ENCODE measurements at places on chromosomes 4 and X. TPM values are rescaled to one million over a fixed set of nuclear protein-coding genes. Genes with fewer than 3 reads are reported as not detected.

- DNase-seq = no peak
Observed at GRCh38 chr4:28225689-28226353, 1365.2 kb downstream of the STIM2 start.

DNA sequence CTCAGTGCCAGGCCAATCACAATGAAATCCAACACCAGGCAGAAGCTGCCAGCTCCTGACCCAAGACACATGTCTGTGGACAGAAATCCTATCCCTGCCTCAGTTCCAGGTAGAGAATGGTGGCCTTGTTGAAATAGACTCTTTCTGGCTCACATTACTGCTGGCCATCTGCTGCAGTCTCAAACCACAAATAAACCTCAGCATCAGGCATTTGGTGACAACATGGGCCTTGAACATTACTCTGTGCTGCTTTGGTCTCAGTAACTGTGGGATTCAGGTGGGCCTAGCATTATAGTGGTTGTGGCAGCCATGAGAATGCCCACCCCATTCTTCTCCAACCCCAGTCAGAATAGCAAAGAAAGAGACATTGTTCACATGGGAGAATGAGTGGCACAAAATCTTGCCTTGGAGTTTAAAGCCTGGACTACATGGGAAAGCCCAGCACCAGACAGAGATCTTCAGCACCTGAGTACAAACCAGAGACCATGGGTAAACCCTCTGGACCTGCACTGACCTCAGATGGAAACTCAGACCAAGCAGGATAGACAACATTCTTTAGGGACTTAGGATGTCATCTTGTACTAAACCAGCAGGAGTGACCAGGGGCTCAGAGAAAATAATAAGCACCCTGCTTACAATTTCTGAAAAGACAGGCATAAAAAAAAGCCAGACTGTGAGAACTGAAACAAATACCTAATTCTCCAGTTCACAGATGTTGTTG lies 50.4 kb upstream of the TRAM1L1 start:
- DNase-seq = no peak

- DNase-seq = no peak
Observed at GRCh38 chr4:123520325-123520724, 123.7 kb downstream of the SPRY1 start.

Gene EXOC1L
- total RNA-seq = not detected

DNA sequence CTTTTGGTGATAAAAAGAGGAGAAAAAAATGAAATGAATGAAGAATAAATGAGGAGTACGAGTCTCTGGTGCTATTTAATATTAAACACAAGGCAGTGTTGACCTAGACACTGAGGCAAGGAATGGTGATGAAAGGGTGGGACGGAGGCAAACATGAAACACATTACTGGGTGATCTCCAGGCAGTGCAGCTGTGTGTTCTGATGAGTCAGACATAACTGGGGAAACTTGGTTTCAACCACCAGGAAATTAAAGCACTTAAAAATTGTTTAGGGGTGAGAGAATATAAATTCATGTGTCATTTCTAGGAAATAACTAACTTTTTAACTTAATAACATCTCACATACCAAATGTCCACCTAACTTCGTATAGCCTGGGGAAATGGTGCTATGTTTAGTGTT lies 19.7 kb upstream of the CXCL6 start:
- DNase-seq = peak; percentile 89

DNA sequence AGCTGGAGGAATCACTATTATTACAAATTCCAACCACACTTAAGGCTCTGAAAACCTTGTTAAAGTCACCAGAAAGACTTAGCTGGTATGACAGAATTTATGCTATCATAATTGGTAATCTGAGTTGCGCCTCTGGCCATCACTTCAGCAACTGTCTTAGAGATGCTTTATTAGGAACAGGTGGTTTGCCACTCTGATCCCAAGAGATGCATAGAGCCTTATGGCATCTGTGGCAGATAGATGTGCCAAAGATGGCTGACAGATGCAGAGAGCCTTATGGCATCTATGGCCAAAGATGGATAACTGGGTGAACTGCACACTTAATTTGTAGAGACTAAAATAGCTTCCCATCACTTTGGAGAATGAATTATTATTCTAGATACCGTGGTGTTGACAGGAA lies 32.3 kb upstream of the PLAC8 start:
- no peak for DNase-seq

DNA sequence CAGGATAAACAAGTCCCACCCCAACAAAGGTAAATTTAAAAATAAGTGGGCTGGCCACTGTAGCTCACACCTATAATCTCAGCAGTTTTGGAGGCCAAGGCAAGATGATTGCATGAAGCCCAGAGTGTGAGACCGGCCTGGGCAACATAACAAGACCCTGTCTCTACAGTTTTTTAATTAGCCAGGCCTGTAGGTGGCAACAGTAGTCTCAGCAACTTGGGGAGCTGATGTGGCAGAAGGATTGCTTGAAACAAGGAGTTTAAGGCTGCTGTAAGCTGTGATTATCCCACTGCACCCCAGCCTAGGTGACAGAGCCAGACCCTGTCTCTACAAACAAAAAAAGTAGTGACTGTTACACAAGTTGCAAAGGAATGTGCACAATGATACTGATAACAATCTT lies 74.6 kb upstream of the FAAH2 start:
- no peak for DNase-seq

DNA sequence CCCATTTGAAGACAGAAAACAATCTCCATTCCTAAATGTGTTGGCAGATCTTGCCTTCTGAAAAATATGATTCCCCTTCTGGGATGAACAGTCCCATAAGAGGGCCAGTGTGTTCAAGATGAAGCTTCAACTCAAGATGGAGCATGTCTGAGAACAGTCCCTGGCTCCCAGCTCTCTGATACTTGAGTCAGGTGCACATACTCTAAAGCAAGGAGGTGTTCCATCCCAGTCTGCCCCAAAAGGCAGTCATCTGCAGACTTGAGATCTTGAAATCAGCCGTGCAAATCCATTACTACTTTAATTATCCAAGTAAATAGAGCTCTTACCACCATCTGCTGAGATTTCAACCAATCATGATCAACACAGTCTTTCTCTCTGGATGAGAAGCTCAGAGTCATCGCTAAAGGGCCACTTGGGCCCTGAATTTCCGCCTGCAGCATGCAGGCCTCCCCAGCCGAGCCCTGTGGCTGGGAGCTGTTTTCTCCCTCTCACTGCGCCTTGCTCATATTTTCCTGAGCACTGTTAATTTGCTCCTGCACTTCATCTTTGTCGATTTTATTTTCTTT lies 22.2 kb downstream of the CCDC149 start:
- DNase-seq = no peak

DNA sequence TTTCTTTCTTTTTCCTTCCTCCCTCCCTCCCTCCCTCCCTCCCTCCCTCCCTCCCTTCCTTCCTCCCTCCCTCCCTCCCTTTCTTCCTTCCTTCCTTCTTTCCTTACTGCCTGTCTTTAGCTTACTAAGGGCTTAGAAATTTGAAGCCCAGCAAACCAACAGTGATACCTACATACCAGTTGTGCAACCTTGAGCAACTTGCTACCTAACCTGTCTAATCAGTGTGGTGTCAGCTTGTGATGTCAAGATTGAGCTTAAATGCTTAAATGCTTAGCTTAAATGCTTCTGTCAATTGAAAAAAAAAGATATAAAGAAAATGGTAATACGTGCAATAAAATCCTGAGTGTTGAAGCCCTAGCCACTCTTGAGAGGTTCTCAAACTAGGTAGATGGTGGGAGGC lies 728.6 kb downstream of the TRIML1 start:
- no peak for DNase-seq

DNA sequence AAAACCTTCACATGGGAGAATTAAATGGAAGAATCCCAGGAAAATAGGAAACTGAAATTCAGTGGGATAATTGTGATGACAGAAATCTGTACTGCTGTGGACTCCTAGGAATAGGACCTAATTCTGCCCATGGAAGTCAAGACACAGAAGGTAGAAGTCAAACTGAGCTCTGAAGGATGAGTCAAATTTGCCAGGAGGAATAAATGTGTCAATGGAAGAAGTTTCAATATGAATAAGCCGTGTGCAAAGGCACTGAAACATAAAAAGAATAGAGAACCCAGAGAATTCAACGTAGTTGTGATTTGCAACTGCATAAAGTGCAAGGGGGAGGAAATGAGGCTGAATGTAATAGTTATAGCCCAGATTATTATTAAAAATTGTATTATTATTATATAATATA lies 11.6 kb downstream of the ENAM start:
- DNase-seq = no peak

- peak; percentile 49 for DNase-seq
Observed at GRCh38 chr4:161949946-161950725, 213.7 kb downstream of the FSTL5 start.

DNA sequence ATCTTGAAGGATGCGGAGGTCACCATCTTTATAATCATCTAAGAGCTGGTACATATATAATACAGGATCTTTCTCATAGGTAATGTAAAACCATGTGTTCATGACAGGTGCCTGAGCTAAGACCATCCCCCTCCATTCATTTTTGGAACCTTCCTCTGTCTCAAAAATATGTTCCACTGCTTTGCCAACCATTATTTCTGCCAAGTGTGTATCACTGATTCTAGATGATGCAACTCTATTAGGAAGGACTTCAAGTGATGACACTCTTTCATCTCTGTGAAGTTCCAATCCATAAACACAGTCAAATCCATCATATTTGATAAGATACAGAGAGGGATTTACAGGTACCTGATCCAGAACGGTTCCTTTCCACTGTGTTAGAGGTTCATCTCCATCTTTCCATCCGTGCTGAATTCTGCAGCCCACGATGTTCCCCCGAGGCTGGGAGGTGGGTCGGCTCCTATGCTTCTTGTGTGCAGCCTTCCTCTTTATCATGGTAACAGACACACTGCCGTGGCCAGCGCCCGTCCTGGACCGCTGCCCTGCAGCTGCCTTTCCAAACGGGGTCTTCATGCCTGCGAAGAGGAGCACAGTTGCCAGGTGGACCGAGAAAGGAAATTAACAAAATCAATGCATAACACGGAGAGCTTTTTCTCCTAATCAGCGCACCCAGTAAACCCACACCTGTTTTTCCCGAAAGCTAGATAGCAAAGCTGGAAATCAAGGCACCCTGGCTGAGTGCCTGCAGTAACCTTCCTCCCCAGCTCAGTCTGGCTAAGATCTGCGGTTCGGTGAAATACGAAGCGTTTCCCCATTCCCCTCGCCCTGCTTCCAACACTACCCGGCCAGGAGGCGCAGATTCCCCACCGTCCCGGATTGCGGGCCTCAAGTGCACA lies 718 bp downstream of the SPIN3 start:
- DNase-seq = peak; percentile 13

- no peak for DNase-seq
Observed at GRCh38 chr4:104870495-104871233, 276.0 kb upstream of the TET2 start.

GRCh38 chrX:49856819-49857218 lies 22.5 kb upstream of the USP27X start:
- DNase-seq = no peak

- DNase-seq = no peak
Observed at GRCh38 chrX:63281465-63281864, 69.7 kb downstream of the SPIN4 start.

Gene IBSP
- total RNA-seq = not detected

- no peak for DNase-seq
Observed at GRCh38 chr4:2390784-2391421, 27.5 kb downstream of the ZFYVE28 start.

Gene OPRPN
- total RNA-seq = not detected

Gene CT45A2
- total RNA-seq = not detected

Gene FAM133A
- total RNA-seq = under 0.01 TPM

DNA sequence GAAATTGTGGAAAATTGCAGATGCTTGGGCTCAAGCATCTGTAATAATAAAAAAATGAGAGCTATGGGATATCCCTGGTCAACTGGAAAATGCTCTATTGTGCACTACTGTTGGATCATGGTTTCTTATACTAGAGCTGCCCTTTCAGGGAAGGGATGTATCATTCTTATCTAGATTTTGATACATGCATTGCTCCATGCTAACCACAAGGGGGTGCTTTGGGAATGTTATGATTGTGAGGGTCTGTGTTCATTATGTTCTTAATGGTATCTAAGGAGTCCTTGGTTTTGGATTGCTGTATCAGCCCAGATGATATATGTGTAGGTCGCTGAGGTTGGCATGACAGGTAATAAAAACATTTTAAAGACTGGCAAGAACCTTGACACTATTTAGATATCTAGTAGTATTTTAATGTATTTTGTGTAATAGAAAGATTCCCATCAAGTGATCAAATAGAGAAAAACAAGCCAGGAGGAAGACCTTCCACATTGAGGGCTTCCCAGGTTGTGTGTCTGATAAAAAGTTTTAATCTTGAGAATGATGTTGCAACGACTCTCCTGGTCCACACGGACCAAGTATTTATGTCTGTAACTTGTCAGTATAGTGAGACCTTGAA lies 49.2 kb upstream of the TLR2 start:
- DNase-seq = peak; percentile 8

DNA sequence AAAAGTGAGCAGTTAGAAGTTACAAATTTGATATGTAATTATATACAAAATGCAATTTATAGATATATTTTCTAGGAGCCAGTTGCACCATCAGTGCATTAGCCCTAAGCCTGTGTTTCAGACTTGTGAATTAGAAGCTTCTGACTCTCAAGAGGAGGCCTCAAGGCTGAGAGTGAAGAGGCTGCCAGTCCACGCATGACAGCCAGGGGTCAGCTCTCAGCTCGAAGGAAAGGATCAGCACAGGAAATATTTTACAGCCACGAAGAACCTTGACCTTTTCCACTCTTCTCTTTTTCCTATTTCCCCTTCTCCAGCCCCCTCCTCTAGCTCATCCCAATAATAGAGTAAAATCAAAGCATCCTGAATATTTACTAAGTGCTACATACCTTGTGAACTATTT lies 642.4 kb downstream of the TRIML1 start:
- DNase-seq = peak; percentile 16

DNA sequence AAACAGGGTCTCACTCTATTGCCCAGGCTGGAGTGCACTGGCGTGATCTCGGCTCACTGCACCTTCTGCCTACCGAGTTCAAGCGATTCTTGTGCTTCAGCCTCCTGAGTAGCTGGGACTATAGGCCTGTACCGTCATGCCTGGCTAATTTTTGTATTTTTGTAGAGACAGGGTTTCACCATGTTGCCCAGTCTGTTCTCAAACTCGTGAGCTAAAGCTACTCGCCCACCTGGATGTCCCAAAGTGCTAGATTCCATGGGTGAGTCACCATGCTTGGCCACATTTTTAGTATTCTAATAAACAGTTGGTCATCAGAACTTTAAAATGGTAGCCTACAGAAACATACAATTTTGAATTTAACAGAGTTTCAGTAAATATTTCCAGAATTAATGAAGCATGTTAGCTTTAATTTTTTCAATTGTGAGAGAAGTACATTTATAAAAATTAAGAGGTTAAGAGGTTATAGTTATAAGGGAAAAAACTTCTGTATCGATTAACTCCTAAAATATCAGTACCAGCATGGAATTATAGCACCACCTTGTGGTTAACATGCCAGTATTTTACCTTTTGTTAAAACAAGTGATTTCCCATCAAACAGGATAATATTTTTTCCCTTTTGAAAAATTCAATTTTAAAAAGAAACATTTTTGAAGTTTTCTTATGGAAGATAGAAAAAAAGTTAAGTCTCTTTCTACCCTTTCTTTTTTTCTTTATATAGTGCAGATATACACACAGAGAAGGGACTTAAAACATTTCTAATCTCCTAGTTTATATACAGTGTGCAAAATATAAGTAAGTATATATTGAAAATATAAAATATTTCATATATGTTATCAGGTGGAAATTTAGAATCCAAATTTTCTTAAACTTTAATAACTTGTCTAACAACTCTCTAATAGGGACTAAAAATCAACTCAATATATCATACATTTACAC lies 35.4 kb downstream of the CEP44 start:
- DNase-seq = peak; percentile 46
